ENCODE measurements at places on chromosomes 7 and 10. TPM values are rescaled to one million over a fixed set of nuclear protein-coding genes. Genes with fewer than 3 reads are reported as not detected.

GRCh38 chr7:73850781-73851207 is 8.5 kb upstream of the METTL27 start:
- peak; percentile 96 for DNase-seq

GRCh38 chr7:137110091-137110509 is 233.4 kb downstream of the PTN start:
- peak; percentile 54 for DNase-seq

DNA sequence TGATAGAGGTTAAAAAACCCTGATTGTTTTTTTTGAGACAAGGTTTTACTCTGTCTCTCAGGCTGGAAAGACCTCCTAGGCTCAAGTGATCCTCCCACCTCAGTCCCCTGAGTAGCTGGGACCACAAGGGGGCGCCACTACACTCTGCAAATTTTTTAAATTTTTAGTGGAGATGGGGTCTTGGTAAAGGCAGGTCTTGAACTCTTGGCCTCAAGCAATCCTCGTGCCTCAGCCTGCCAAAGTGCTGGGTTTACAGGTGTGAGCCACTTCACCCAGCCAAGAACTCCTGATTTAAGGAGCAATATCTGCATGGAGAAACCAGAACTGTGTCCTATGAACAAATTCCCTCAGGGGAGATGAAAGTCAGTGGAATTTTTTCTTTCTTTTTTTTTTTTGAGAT is 7.3 kb upstream of the KLHDC10 start:
- no peak for DNase-seq

DNA sequence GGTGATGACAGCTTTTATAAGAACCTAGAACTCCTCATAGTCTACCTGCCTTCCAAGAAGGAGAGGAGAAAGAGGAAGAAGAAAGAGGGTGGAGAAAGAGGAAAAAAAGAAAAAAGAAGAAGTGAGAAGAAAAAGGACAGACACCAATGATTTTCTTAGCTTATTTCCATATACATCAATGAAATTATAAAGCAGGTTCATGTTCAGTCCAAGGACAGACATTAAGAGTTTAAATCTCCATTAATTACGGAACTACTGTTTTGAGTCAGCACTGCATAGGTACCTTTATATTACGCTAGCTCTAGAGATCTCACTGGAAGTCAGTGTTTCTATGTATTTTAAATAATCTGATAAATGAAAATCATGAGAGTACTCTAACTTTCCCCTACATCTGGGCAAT is 309.0 kb upstream of the HGF start:
- no peak for DNase-seq

GRCh38 chr7:79096361-79096805 is 357.1 kb downstream of the MAGI2 start:
- peak; percentile 80 for DNase-seq

DNA sequence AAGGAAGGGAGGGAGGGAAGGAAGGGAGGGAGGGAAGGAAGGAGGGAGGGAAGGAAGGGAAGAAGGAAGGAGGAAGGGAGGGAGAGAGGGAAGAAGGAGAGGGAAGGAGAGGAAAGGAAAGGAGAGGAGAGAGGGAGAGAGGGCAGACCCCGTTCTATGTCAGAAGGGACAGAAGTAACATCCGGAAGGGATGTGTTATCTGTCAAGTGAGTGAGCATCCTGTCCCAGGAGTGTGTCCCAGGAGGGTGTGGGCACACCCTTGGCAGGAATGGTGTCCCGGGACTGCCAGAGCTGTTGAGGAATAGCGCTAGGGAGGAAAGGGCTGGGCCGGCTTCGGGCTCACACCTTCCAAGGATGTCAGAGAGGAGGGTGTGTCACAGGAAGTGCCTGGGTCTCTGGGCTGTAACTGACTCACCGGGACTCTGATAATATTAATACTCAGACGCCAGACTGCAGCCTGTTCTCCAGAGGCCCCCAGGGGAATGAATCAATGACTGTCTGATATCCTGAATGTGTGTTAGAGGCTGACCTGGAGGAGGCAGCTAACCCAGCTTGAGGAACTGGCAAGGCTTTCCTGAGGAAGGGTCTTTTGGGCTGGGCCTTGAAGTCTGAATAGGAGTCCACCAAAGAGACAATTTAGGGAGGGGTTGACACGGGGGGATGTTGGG is 125.6 kb upstream of the TNRC18 start:
- DNase-seq = peak; percentile 97

DNA sequence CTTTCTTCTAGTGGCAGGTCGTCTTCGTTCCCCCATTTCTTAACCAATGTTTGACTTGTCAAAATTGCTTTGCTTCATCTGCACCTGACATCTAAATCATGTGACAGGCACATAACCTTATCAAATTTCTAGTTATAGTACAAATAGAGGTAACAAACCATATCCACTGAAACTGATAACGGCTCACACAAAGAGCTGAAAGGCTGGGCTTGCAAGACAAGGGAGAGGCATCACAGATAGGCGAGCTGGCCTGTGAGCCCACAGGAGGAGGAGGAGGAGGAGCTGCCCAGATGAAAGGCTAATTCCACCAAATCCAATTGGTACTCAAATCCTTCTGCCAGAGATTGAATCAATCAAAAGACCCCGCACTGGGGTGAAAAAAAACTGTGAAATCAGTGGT is 80.2 kb upstream of the NEBL start:
- no peak for DNase-seq

DNA sequence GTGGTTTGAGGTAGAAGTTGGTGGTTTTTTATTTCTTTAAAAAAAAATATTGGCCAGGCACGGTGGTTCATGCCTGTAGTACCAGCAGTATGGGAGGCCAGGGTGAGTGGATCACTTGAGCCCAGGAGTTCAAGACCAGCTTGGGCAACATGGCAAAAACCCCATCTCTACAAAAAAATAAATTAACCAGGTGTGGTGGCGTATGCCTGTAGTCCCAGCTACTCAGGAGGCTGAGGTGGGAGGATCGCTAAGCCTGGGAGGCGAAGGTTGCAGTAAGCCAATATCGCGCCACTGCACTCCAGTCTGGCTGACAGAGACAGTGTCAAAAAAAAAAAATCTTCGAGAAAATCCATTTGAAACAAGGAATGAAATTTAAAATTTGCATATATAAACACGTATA is 1.1 kb downstream of the IL2RA start:
- no peak for DNase-seq

Gene SLC26A4
- total RNA-seq = 0.36 TPM

Gene LRRC4
- 0.29 TPM for total RNA-seq

Gene ACBD7
- total RNA-seq = 0.72 TPM

Data from osteoblast (primary cell).